ENCODE measurements at places on chromosomes 3 and 15. TPM values are rescaled to one million over a fixed set of nuclear protein-coding genes. Genes with fewer than 3 reads are reported as not detected.
A peak's percentile ranks its signal among the peaks of the same experiment; 100 is the strongest.

The PPARG gene
- total RNA-seq, result 12.4 TPM

The ROPN1B gene
- total RNA-seq, result not detected

The FSIP1 gene
- 2.2 TPM for total RNA-seq

GRCh38 chr3:61864886-61865285 is 303.5 kb downstream of the PTPRG start:
- no peaks in the 10 kb centered on the region for H3K27me3 ChIP-seq
- no peak overlapping the region for H3K27ac ChIP-seq
- H3K36me3 ChIP-seq, result no peaks in the 10 kb centered on the region
- no peak overlapping the region for H3K4me3 ChIP-seq

GRCh38 chr15:80641384-80641783 is 53.7 kb upstream of the ABHD17C start:
- H3K27ac ChIP-seq, result no peak overlapping the region
- H3K4me3 ChIP-seq, result no peak overlapping the region
- no peaks in the 10 kb centered on the region for H3K27me3 ChIP-seq
- no peaks in the 10 kb centered on the region for H3K36me3 ChIP-seq
- no peaks in the 10 kb centered on the region for H3K4me1 ChIP-seq

DNA sequence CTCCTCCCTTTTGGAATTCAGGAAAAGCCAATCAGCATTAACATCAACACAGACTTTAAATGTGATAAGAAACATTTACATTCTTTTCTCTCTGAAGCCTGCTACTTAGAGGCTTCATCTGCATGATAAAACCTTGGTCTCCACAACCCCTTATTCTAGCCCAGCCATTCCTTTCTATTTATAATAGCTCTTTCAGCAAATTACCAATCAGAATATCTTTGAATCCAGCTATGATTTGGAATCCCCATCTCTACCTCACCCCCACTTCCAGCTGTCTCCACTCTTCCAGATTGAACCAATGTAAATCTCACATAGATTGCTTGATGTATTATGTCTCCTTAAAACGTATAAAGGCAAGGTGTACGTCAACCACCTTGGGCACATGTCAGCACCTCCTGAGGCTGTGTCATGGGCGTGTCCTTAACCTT is 139.7 kb downstream of the TUSC7 start:
- DNase-seq, result no peak
- H3K27ac ChIP-seq, result no peak overlapping the region

- H3K27me3 ChIP-seq, result peaks cover 28% of the 10 kb centered on the region
- no peaks in the 10 kb centered on the region for H3K36me3 ChIP-seq
- no peak overlapping the region for H3K4me3 ChIP-seq
- no peaks in the 10 kb centered on the region for H3K4me1 ChIP-seq
- no peak for DNase-seq
- no peak overlapping the region for H3K27ac ChIP-seq
Observed at GRCh38 chr3:186152361-186152798, 43.5 kb upstream of the ETV5 start.

- H3K27ac ChIP-seq, result no peak overlapping the region
- H3K27me3 ChIP-seq, result no peaks in the 10 kb centered on the region
Observed at GRCh38 chr3:128196647-128197046, 43.4 kb downstream of the EEFSEC start.

DNA sequence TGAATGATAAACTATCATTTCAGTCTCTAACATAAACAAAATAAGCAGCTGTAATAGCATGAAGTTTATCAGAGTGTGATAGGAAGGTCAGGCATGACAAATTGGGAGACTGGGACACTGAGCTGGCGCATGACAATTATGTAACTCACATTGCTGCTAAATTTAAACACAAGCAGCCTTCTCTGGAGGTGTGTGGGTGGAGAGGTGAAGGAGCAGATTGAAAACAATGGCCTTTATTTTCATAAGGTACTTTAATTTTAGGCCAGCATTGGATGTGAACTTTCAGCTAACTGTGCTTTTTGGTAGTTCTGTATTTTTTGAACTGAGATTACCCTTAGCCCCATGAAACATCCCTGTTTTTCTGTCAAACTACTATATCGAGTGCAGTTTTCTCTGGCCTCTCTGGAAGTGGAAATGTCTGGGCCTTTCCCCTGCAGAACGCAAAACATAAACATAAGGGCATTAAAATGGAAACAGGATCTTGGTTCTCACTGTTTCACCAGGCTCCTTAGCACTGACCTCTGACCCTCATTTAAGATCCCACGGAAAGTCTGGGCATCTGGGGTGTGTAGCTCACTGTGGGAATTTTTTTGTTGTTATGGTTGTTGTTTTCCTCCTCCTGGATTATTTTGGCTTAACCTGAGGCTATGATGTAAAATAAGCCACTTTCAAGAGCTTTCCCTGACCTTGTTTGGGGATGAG is 160.1 kb upstream of the DPH6 start:
- H3K27me3 ChIP-seq, result no peaks in the 10 kb centered on the region
- H3K4me3 ChIP-seq, result no peak overlapping the region
- DNase-seq, result no peak
- H3K4me1 ChIP-seq, result peaks cover 6% of the 10 kb centered on the region

DNA sequence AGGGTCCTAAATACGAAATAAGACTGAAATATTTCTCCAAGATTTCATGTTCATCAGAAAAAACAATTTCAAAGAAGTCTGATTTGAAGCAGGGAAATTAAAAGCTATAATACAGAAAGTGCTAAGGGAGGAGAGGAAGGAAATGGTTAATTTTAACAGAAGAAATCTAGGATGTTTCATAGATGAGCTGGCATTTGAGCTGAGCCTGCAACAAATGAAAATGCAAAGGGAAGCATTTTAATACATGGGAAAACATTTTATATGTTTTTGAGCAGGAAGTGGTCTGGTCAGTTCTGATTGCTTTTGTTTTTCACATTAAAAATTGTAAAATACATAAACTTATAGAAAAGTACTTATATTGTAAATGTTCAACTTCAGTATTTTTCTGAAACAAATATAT is 17.2 kb upstream of the RAP2B start:
- no peaks in the 10 kb centered on the region for H3K27me3 ChIP-seq
- peaks cover 30% of the 10 kb centered on the region for H3K4me1 ChIP-seq
- peak; percentile 34 for DNase-seq
- H3K36me3 ChIP-seq, result no peaks in the 10 kb centered on the region
